Activated naive CD4-positive, alpha-beta T cell (primary cell): ENCODE measurements at places on chromosomes 7 and 10.

DNA sequence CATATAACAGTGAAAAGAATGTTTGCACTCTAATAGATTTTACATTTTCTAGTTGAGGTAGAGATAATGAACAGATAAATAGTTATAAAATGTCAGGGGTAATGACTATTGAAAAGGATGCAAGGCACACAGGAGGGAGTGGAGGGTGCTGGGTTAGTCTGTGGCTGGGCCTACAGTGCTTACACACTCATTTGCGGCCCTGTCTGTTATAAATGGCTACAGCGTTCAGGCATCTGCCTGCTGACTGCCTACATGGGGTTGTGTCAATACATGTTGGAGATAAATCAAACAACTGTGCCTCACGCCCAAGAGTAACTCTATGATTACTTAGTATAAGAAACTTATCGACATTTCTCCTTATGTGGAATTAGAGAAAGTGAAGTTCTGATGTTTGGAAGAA, 313.3 kb downstream of the ACTR3B start:
- DNase-seq: no peak

GRCh38 chr10:88804083-88804812, 1.7 kb downstream of the LIPM start:
- DNase-seq: no peak

DNA sequence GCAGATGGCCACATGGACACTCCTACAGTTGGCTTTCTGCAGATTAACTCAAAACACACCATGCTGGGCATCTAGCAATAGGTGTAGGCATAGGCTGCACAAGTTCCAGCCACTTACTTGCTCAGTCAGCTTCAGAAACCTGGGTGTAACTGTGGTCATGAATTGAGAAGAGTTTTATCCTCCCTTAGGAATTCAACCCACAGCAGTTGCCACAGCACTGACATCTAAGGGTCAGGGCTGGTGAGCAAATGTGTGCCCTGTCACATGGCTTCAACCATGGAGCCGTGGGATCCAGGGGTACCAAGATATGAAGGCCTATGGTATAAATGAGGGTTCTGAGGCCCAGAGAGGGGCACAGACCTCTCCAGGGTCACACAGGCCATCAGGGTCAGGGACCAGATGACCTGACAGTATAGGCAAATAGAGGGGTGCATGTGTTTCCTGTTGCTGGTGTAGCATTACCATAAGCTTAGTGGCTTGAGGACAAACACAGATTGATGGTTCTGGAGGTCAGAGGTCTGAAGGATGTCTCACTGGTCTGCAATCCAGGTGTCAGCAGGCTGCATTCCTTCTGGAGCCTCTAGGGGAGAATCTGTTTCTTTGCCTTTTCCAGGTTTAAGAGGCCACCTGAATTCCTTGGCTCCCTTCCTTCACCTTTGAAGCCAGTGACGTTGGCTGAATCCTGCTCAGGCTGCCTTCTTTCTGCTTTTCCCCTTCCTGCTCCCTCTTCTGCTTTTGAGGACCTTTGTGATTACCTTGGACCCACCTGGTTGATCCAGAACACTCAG, 24.1 kb downstream of the MINDY4 start:
- DNase-seq: no peak

DNA sequence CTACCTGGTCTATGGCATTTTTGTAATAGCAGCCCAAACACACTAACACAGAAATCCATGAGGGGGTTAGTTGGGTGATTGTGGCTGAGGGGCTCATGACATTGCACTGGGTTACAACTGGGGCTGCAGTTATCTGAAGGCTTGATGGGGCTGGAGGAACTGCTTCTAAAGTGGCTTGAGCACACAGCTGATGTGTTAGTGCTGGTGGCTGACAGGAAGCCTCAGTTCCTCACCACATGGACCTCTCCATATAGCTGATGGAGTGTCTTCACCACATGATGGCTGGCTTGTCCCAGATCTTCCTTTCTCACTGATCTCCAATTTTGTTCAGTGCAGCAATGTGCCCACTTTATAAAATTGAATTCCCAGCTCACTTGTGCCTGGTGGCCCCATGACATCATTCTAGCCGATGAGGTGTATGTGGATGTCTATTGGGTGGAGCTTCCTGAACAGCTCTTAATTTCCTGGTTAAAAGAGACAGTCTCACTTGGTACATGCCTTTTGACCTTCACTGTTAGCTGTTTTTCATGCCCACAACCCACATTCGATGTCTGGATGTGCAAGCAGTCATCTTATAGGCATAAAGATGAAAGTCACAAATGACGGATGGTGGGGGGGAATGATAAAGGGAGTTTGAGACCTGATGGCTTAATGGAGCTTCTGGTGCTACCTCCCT, 166.9 kb upstream of the BMPER start:
- no peak for DNase-seq

DNA sequence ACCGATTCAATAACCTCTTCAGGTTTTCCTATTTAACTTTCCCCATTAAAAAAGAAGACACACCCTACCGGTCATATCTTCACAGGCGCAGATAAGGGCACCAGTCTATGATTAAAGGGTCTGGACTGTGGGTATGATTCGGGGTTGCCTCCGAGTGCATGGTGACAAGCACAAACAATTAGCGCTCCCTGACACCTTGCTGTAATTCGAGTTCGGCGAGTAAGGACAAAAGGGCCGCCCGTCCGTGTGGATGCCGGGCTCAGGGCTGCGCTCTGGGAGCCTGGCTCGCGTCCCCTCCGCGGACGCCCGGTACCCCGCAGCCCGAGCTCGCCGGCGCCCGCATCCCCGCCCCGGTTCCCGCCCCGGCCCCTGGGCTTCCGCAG, 111.9 kb upstream of the RHEB start:
- DNase-seq: no peak

- DNase-seq: no peak
Measured at GRCh38 chr7:77954773-77955555, 156.4 kb downstream of the PHTF2 start.
